Activated CD8-positive, alpha-beta memory T cell treated with anti-CD3 and anti-CD28 coated beads for 1 hour (primary cell): ENCODE measurements at places on chromosomes 11 and 22.

DNA sequence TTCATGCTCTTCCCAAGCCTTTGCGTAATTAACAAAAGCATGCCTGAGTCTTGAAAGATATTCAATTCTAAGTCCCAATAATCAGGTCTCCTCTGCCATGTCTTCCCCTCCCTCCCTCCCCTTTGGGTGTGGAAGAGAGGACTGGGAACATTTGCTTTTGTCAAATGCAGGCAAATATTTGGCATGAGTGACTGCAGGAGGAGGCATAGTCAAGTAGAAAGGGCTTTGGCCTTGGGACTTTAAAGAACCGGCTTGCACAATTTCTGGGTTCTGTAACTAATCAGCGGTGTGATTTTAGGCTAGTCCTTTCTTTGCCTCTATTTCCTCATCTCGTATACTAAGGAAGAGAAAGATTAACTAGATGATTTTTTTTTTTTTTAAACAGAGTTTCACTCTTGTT, 59.5 kb downstream of the SCN3B start:
- no peak for DNase-seq

- no peak for DNase-seq
These were observed 54.9 kb downstream of the SVIP start for GRCh38 chr11:22774716-22775115.

- no peak for DNase-seq
These were observed 19.3 kb upstream of the GLYATL1 start for GRCh38 chr11:58919980-58920379.

DNA sequence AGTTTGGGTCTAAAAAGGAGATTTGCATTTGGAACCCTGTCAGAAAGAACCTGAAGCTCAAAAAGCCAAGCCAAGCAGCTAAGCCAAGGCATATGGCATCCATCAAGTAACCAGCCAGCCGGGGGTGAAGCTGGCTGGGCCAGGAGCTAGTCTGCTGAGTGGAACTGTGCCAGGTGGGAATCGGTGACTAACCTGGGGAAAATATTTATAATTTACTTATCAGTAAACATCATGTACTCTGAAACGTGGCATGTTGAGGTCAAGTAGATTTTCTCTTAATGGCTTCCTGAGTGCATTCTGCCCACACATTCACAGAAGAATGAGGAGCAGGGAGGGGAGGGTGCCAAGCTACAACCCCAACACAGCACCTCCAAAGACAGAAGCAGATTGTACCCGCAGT, 70.5 kb upstream of the SESN3 start:
- DNase-seq, result no peak

DNA sequence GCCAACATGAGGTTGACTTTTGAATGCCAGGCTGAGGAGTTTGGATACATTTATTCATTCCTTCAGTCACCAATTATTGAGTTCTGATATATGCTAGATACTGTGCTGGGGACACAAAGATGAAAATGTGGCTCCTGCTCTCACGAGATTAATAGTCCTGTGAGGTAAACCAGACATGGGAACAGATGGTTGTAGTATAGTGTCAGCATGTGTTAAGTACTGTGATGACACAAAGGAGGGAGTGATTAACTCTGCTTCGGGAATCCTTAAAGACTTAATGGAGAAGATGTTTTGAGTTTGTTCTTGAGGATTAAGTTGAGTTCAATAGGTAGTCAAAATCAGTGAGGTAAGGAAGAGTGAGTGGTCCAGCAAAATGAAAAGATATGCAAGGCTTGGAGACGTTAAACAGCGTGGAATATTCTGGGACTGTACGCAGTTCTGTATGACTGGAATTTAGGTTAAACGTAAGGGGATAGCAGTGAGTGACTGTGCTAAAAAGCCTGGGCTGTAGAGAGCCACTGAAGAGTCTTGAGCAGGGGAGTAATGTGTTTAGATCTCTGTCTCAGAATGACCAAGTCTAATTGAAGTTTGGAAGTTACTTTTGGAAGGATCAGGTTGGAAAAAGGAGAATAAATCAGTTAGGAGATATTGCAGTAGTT, 11.8 kb downstream of the RNF121 start:
- no peak for DNase-seq

- DNase-seq, result no peak
These were observed 6.9 kb downstream of the TST start for GRCh38 chr22:37012262-37012904.

GRCh38 chr11:34234086-34234740, 123.6 kb downstream of the ABTB2 start:
- peak; percentile 44 for DNase-seq

DNA sequence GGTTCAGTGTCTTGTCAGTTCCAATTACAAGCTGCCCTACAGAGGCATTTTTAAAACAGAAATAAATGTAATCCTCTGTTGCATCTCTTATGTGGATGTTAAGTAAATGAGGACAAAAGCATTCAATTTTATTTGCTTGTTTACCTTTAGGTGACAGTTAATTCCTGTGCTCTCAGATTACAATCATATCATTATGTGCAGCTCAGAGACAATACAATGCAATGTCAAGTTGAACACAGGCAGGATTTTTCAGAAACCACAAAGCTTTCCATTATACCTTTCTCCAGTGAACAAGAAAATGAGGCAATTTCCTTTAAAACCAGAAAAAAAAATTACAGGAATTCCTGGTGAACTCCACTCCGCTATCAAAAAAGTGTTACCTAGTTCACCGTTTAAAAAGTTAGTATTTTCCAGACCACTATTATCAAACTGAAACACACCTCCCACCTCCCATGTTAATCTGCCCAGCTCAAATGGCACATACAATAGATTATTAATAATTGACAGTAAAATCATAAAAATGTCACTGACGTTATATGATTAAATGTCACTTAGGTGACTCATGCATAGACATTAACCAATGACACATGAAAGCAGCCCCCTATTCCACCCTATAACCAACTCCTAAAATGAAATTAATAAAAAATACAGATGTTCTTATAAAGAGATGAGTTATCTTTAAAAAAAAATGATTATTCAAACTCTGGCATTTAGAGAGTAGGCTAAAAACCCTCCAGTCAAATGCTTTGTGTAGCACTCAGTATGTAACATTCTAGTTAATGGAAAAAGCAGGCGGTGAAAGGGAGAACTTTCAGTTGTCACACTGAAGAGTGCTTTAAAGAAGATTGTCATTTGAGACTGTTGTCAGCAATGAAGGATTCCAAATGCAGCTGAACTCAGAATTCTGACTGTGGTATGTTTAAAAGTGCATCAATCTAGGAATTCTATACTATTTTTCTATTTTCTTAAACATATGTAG, 98.6 kb downstream of the MUC15 start:
- DNase-seq, result no peak

- DNase-seq, result no peak
These were observed 1.3 kb downstream of the ABTB2 start for GRCh38 chr11:34356576-34356912.

DNA sequence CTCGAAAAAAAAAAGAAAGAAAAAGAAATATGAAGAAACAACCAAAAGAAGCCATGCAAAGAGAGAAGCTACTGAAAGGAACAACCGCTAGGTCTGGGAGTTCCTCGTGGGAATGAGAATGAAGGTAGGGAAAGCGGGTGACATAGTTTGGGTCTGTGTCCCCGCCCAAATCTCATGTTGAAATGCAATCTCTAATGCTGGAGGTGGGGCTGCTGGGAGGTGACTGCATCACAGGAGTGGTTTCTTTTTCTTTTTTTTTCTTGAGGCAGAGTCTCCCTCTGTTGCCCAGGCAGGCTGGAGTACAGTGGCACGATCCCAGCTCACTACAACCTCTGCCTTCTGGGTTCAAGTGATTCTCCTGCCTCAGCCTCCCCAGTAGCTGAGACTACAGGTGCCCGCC, 9.7 kb upstream of the TXN2 start:
- DNase-seq, result no peak

DNA sequence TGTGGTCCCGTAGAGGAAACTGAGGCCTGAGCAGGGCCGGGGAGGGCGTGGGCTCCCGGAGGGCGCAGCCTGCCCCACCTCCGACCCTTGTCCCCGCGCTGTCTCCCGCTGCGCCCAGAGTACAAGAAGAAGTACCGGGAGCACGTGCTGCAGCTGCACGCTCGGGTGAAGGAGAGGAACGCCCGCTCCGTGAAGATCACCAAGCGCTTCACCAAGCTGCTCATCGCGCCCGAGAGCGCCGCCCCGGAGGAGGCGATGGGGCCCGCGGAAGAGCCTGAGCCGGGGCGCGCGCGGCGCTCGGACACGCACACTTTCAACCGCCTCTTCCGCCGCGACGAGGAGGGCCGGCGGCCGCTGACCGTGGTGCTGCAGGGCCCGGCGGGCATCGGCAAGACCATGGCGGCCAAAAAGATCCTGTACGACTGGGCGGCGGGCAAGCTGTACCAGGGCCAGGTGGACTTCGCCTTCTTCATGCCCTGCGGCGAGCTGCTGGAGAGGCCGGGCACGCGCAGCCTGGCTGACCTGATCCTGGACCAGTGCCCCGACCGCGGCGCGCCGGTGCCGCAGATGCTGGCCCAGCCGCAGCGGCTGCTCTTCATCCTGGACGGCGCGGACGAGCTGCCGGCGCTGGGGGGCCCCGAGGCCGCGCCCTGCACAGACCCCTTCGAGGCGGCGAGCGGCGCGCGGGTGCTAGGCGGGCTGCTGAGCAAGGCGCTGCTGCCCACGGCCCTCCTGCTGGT, 1.9 kb downstream of the NLRP6 start:
- no peak for DNase-seq
